Naive thymus-derived CD4-positive, alpha-beta T cell (primary cell): ENCODE measurements at places on chromosomes 1 and 21. TPM values are rescaled to one million over a fixed set of nuclear protein-coding genes. Genes with fewer than 3 reads are reported as not detected.

DNA sequence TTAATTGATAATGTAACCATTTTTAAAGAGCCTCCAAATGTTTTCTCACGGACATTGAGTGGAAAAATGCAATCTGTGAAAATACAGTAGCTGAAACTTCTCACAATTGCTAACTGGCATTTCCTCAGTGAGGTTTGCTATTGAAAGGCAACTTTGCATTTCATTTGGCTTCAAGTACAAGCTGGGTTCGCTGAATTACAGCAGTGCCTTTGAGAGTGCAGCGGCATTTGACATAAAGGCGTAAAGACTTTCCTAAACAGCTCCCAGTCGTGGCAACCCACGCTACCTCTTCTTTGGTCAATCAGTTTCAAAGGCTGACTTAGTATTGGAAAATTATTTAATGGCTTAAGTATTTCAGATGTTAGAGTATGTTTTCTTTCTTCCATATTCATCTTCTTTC is 39.3 kb upstream of the ZBTB18 start:
- no peak for DNase-seq

NEXN gene
- polyA plus RNA-seq, result 1.4 TPM

DNA sequence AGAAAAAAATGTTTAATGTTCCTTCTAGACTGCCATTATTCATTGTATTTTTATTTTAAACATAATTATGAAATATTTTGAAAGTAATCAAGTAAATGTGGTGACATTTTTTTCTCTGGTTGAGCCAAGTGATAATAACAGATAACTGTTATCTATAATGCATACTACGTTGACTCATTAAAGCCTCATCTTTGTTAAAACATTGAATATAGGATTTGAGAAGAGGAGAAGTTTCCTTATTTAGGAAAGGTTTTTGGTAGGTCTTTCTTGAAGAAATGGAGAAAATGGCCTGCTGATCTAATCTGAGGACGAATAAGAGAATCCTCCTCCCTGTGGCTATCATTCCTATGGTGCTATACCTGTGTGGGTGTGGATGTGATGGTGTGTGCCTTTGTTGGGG is 89.0 kb downstream of the NFIA start:
- DNase-seq, result no peak

GPR37L1 gene
- 0.02 TPM for polyA plus RNA-seq

DNA sequence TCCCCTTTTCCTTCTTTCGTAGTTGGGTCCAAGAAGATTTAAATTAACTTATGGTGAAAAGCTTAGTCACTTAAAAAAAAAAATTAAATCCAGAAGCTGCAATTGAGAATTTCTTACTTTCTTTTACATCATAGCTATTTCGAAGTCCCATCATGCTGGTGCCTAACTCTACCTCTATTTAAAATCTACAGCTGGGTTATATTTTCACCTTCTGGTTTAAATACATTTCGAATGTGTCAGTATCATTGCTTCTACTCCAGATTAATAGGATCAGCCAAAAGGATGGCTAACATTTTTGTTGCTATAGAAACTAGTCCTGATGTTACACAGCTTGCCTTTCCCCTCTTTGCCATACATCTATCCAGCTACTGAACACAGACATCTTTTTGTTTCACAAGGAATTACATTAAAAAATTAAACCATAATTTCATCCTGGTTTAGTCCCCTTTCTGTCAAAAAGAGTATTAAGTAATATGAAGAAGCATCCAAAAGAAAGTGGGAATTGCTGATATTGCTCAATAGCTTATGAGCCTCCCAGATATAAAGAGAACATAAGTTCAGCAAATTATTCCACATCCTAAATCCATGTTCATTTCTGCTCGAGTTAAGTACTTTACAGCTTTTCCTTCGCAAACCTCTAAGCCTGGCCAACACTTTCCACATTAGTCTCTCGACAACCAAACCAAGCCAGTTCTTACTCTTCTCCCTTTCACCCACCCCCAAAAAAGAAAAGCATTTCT is 396.7 kb upstream of the DAB1 start:
- DNase-seq, result no peak
